ENCODE measurements at places on chromosomes 6 and 20. TPM values are rescaled to one million over a fixed set of nuclear protein-coding genes. Genes with fewer than 3 reads are reported as not detected.

GRCh38 chr20:63425846-63426485 is 46.5 kb downstream of the KCNQ2 start:
- DNase-seq: no peak

The DNAH8 gene
- 1.1 TPM for polyA plus RNA-seq

The XKR7 gene
- 0.34 TPM for polyA plus RNA-seq

DNA sequence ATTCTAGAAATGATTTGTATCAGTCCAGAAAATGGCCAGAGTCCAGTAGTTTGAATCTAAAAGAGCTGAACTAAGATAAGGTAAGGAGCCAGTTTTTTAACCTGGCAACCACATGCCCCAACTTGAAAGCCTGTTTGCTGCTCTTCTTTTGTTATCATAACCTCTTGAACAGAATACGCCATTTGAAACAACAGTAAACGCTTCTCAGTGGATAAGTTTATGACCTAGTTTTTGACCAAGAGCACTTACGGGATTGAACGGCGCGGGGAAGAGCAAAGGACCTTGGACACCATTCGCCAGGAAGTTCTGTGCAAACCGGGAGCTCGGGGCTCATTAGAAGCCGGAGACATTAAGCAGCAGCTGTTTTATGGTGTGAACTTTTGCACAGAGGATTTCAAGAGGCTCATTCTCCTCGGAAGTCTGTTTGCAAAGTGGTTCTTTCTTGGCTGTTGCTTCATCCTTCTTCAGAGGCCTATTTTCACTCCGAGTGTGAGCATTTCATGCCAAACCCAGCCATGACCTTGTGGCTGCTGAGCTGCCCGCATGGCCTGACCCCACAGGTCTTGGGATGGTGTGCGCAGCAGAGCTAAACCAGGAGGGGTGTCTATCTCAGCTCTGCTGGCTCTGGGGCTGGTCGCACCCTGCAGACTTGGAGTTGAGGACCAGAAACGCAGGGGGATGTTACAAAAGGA is 215.1 kb downstream of the SOX4 start:
- no peak for DNase-seq

DNA sequence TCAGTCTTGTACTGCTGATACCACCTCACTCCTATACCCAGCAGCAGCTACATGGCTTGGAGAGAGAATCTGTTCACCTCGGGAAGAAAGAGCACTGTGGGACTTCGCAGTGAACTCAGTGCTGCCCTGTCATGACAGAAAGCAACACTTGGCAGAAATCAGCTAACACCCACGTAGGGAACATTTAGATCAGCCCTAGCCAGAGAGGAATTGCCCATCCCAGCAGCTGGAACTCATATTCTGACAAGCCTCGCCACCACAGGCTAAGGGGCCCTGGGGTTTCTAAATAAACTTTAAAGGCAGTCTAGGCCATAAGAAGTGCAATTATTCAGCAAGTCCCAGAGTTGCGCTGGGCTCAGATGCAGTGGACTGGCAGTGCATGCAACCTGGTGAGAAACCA is 1266.8 kb downstream of the GRIK2 start:
- no peak for DNase-seq

The WFDC5 gene
- not detected for polyA plus RNA-seq

DNA sequence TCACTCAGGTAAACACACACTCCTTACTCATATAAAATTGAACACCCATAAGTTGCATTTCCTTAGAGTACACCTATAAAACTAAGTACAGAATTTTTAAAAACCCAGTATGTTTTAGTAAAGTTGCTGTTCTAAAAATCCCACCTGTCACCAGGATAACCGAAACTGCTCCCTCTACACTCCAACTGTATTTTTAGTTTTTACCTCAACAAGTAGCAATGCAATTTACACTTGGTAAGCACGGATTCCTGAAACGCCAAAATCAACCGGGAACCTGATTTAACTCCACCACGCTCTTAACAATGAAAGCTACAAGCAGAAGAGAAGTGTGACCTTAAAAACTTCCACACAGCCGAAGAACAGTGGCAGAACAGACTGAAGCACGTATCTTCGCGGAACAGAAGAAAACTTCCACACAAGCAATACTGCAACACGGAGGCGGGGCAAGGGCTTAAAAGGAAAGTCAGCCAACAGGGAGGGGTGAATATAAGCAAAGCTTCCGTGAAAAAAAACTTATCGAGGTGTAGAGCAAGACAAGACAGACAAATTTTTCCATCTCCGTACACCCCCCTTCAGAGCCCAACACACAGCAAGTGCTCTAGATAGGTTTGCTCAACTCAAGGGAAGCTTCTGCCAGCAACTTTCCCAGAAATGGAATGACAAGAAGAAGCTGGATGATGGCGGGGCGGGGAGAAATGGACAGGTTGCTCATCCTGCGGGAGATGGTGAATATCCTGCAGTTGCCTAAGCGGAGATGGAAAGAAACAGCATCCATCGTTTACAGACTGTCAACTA is 1.4 kb downstream of the STAU1 start:
- no peak for DNase-seq

The HCK gene
- 3.2 TPM for polyA plus RNA-seq

DNA sequence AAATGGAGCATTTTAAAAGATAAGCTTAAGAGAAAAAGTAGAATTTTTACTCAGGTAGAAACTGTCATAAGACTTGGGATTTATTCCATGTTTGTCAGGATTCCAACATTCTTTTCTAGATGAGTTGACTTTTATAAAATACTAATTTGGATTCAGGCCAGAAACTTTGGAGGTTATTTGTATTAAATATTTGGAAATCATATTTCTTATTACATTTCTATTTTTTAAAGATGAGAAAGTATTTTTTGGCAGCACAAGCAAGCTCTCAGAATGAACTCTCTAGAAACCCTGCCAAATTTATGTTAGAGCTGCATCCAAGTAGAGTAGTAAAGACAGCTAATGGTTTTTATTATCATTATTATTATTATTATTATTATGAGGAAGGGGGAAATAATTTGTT is 1014.9 kb upstream of the GJE1 start:
- no peak for DNase-seq
